ENCODE measurements at places on chromosomes 2 and 18.
A peak's percentile ranks its signal among the peaks of the same experiment; 100 is the strongest.

GRCh38 chr2:100228415-100228814 lies 86.0 kb upstream of the AFF3 start:
- no peak for DNase-seq

DNA sequence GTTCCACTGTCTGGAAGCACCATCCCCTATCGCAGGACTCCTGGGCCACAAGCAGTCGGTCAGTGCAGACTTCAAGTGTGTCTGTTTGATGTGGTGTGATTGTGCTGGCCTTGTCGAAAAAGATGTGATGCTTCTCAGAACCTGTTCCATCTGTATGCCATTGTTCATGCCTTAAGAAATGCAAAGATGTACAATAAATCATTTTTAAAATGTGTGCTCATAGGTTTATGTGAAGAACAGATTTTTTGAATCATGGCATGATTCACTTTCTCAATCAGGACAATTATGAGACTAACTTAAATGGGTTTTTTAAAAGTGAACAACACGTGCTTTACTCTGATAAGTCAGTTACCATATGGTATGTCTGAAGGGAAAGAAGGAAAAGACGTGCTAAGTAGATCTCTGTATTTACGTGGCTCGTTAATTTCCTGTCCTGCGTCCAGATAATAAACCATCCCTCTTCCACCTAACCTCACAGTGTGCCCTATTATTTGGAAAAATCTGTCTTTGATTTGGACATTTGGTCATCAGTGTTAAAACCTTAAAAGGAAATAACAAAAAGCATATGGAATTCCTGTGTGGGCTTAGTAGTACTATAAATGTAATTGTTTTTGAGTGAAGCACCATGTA lies 54.9 kb downstream of the PRKRA start:
- DNase-seq, result no peak

- DNase-seq, result peak; percentile 14
Measured at GRCh38 chr2:69013840-69014821, 1.2 kb downstream of the ANTXR1 start.

DNA sequence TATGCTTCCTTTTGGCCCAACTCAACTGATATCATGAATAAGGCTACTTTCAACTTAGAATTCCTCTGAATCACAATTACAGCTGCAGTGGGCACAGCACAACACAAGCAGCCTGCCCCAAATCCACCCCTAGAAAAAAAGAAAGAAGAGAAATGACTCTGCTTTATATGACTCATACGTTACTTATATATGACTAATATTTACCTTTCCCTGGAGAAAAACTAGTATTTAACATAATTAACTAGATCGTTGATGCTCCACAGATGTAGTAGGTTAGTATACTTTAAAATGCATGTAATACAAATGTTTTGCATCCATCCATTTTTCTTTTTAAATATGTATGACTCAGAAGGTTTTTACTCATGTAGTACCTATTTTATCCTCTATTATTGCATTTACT lies 133.3 kb upstream of the UNC80 start:
- DNase-seq, result no peak

DNA sequence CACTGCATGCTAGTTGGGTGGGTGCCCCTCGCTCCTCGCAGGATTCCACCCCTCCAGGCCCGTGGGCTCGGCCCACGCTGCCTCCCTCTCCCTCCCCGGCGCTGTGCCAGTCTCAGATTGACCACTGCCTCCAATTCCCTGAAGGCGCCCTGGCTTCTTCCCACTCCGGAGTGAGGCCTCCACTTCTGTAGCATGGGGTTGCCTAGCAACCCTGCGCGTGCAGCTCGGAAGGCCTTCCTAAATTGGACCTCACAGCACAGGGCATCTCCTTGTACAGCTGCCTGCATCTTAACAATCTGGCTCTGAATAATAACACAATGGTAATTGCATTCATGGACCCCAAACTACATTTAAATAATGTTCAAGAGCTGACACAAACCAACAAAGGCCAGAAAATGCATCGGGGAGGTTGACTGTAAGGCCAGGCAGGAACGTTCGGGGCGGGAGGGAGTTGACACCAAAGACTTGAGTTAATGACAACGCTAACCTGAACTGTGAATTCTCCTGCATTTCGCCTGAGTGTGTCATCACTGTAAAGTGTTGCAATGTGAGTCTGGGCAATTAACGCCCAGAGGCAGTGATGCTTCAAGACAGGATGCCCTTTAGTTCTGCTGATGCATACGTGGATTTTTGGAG lies 222.9 kb downstream of the ZBTB7C start:
- peak; percentile 70 for DNase-seq
